ENCODE measurements at places on chromosomes 16 and 17.

GRCh38 chr16:53080345-53081031, 25.7 kb downstream of the CHD9 start:
- DNase-seq: peak; percentile 83

- peak; percentile 76 for DNase-seq
Measured at GRCh38 chr16:87636050-87636684, 33.9 kb downstream of the JPH3 start.

DNA sequence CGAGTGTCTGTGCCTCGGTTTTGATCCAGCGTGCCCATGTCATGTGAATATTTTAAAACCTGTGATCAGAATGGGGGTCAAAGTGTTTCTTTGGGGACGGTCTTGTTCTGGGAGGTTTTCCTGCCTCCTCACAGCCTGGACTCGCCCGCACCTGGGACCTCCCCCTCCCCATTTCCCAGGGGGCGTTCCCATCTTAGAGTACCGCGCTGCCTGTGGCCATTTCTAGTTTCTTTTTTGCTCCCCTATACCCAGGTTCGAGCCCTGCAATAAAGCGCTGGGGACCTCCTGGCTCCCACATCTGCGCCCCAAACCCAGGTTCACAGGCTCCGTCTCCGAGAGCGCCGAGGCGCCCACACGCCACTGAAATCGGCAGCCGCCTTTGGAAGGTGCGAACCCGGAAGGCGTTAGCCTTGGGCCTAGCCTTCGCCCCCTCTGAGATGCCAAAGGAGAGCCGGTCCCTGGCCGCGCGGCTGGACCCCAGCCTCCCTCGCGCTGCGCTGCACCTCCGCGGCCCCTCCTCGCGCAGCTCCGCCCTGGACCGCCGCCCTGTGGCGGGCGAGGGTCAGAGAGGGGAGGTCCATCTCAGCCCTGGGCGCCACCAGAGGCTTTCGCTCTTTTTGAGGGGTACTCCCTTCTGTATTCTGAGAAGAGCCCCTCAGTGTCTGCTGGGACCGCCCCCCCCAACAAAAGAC, 1.7 kb downstream of the KCNJ12 start:
- no peak for DNase-seq

GRCh38 chr16:72857834-72858664, 189.9 kb downstream of the ZFHX3 start:
- DNase-seq: no peak

GRCh38 chr16:87951552-87952538, 611 bp downstream of the BANP start:
- DNase-seq: no peak

DNA sequence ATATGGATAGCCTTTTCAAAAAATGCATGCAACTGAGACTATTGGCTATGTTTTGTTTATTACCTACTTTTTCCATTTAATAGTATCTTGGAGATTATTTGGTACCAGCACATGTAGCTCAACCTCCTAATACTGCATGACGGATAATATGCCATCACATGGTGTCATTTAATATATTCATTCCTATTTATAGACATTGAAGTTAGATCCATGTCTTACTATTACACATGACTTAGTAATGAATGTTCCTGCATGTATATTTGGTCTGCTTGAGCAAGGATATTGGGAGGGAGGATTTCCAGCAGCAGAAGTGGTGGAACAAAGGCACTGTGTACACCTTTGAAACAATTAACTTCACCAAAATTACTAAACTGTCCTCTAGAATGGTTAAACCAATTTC, 561.3 kb downstream of the WWOX start:
- no peak for DNase-seq

GRCh38 chr17:57067162-57067561, 17.9 kb upstream of the AKAP1 start:
- no peak for DNase-seq

GRCh38 chr16:66182592-66182991, 183.9 kb upstream of the CDH5 start:
- no peak for DNase-seq

DNA sequence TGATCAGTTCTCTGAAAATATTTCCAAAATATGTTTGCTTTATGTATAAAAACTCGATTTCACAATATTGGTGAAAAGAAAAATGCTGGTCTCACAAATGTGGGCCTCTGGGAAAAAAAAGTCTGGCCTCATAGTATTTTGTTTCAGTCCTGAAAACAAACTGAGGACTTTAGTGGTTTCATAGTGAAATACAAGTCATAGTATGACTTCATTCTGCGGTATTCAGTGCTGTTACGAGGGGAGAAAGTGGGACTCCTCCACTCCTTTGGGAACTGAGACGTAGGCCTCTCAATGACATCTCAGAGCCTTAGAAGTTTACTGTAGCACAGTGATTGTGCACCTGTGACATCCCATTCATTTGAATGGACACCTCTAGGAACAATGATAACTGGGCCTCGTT, 56.0 kb downstream of the CYB561 start:
- no peak for DNase-seq

GRCh38 chr16:68081861-68082628, 3.1 kb upstream of the NFATC3 start:
- DNase-seq: no peak

DNA sequence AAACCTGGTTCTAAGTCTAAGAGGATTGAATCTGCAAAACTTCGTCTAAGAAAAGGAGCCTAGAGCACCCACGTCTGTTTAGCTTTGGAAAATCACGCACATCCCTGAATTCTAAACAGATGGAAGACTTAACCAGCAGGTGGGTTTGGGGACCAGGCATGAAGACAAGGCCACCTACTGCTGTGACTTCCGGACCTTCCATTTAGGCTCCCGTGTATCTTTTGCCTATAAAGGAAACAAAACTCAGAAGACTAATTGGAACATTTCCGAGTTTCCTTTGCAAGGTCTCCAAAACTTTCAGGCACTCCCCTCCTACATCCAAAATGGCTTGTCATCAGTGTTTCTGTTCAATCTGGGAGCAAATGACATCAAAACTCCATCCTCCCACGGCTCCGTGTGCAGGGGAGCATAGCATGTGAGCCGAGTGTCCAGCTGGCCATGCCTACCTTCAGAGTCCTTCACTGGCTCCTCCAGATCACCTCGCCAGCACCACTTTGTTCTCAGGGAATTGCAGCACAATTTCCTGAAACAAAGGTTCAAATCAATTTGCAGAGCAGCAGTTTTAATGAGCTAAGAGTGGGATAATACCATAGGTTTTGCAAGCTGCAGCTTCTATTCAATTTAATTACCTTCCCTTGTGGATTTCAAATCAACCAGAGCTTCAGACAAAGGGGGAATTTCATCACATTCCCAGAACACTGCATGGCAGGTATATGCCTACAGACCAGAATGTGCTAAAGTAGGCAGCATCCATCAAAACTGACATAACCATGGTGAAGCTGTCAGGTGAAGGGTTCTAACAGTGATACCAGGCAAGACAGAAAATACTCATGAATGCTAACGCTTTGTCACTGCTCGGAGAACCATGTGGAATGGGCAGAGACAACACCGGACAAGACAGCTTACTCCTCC, 23.5 kb downstream of the CACNG1 start:
- DNase-seq: no peak

GRCh38 chr16:9372934-9373890, 281.8 kb downstream of the HAPSTR1 start:
- no peak for DNase-seq

DNA sequence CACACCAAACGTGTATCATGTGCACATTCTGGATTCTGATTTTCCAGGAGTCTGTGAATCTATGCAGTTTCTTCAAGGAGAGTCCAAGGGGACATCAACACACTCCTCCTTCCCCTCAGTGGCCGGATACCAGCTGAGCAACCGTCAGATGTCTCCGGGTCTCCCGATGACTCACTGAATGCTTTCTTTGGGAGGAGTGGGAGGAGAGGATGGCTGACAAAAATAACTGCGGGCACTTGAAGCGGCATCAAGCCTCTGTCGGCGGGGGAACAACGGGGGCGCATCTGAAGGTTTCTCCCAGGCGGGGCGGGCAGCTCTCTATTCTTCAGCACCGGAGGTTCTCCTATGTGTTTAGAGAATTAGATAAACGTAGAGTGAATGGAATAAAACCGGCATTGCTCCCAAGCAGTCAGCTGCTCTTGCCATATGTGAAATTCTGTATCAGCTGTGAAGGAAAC, 24.6 kb upstream of the LRRC75A start:
- DNase-seq: no peak

- DNase-seq: no peak
Measured at GRCh38 chr17:69577098-69577497, 162.6 kb downstream of the MAP2K6 start.

- DNase-seq: no peak
Measured at GRCh38 chr17:75417054-75417580, 11.6 kb upstream of the GRB2 start.

GRCh38 chr17:80868022-80868609, 123.5 kb upstream of the CHMP6 start:
- no peak for DNase-seq

GRCh38 chr17:4477255-4477791, 21.4 kb upstream of the SPNS2 start:
- DNase-seq: no peak

GRCh38 chr17:69650881-69651280, 236.4 kb downstream of the MAP2K6 start:
- no peak for DNase-seq

GRCh38 chr17:1486802-1487695, 5.4 kb downstream of the MYO1C start:
- peak; percentile 85 for DNase-seq

DNA sequence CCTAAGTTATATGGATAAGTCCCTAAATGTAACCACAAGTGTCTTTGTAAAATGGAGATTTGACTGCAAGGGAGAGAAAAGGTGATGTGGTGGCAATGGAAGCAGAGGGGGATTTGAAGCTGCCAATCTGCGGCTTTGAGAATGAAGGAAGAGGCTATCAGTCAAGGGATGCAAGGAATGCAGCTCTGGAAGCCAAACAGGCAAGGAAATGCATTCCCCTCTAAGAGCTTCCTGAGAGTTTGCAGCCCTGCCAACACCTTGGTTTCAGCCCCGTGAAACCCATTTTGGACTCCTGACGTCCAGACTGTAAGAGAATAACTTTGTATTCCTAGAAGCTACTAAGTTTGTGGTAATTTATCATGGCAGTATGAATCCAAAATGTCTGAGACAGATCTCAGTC, 167.3 kb upstream of the MPHOSPH6 start:
- DNase-seq: no peak

DNA sequence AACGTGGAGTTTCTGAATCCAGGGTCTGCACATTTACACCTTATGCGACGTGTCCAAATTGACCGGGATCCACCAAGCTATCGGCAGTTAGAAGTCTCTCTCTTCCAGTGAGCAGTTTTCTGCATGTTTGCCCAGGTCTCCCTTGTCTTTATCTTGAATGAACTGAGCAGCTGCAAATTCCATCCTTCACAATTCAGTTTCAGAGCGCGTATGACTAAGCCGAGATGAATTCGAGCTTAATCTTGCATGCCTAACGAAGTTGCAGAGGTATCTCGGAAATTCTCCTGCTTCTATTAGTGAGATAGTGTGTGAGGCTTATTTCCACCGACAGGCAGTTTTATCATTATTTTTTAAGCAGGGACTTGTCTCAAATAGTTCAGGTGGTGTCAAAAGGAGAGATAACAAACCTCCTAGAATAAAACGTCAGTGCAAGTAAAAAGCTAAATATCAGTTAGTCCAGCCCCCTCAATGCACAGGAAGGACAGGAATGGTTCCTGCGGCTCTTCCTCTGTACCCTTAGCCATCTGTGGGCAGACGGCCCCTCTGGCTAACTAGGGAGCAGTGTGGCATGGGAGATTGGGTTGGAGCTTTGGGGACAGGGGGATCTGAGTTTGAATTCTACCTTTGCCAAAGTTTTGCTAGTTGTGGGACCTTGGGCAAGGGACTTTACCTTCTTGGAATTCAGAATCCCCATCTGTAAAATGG, 93.0 kb upstream of the GPR139 start:
- no peak for DNase-seq

GRCh38 chr16:9900576-9900975, 281.7 kb downstream of the GRIN2A start:
- DNase-seq: no peak

Measured in left forelimb (tissue), 1 donor.